ENCODE measurements at places on chromosomes 2 and 18. TPM values are rescaled to one million over a fixed set of nuclear protein-coding genes. Genes with fewer than 3 reads are reported as not detected.

GRCh38 chr2:134657650-134658250 lies 61.0 kb downstream of the TMEM163 start:
- no peak overlapping the region for H3K4me3 ChIP-seq
- DNase-seq, result no peak
- no peaks in the 10 kb centered on the region for H3K36me3 ChIP-seq
- no peak overlapping the region for H3K27ac ChIP-seq

DNA sequence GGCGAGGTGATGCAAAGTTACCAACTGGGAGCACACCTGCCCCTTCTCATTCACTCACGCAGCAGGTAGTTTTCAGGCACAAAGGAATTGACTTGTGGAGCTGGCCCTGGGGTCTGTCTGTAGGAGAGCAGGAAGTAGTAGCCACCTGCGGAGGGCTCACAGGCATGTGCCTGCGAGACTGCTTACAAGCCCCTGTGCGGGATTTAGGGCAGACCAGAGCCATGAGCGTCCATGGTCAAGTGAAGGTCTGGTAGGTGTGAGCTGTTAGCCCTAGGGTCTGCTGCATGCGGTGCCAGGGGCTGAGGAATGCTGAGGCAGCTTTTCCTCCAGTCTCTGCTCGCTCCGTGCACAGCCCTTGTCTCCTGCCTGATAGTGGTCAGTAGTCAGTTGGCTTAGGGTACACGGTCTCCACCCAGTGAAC lies 18.9 kb downstream of the INPP4A start:
- H3K4me3 ChIP-seq, result no peak overlapping the region
- H3K27me3 ChIP-seq, result no peaks in the 10 kb centered on the region
- H3K27ac ChIP-seq, result peak overlapping the region; percentile 44
- no peaks in the 10 kb centered on the region for H3K36me3 ChIP-seq
- DNase-seq, result no peak

DNA sequence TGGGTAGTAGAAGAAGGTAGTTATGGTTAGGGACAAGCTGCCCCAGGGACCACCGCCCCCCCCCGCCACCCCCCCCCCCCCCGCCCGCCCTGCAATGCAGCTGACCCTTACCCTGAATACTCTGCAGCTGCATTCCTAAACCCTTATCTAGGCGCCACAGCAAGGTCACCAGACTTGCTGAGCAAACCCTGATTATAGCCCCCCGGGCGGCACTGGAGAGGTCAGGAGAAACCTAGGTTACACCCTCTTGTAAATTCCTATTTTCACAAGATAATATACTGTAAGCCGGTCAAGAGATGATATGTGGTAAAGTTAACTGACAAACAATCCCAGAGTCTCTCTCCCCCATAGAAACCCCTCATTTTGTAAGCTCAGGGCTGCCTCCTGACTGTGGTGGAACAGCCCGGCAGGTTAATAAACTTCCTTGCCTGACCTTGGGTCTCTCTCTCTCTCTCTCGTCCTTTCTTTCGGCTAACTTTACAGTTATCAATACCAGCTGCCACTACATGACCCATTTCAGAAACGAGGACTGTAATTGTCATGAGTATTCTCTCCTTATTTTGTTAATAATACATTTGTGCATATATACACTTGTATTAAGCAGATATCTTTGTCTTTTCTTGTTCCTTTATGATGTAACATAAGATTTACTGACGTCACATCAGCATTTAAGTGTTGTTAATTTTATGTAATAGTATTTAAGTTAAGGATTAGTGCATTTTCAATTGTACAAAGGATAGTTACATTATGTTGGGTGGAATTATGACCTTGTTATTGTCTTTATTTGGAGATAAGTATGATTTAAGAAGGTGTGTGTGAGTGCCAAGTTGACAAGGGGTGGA lies 22.8 kb upstream of the SMAD4 start:
- no peak for DNase-seq
- H3K36me3 ChIP-seq, result no peaks in the 10 kb centered on the region

DNA sequence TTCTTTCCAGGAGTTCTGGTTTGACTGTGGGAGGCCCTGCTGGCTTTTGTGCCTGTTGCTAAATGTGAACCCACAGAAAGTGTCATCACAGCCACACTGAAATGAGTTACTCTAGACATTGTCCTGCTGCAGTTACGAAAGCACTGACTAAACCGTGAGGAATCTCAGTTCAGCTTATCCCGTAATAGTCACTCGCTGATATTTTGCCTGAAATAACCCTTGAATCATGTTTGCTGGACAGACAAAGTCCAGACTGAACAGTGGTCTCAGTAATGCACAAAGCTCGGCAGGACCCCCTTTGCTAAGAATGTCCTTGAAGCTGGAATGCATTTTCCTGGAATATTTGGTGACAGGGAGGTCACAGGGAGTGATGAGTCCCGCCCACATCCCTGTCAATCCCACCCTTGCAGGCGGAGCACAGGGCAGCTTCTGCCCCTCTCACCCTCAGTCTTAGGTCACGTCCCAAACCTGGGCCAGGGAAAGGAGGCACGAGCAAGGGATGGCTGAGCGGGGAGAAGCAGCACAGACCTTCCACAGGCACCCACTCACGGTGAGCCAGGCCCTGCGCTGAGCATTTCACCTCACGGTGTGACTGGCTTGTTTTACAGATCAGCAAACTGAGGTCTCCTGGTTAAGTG lies 53.4 kb downstream of the ADI1 start:
- H3K4me3 ChIP-seq, result no peak overlapping the region
- H3K36me3 ChIP-seq, result peaks cover 68% of the 10 kb centered on the region

GRCh38 chr18:24089515-24090337 lies 49.1 kb upstream of the CABYR start:
- DNase-seq, result no peak
- H3K36me3 ChIP-seq, result peaks cover under 1% of the 10 kb centered on the region
- peaks cover 8% of the 10 kb centered on the region for H3K4me1 ChIP-seq
- H3K27ac ChIP-seq, result no peak overlapping the region
- no peaks in the 10 kb centered on the region for H3K27me3 ChIP-seq
- H3K4me3 ChIP-seq, result no peak overlapping the region

DNA sequence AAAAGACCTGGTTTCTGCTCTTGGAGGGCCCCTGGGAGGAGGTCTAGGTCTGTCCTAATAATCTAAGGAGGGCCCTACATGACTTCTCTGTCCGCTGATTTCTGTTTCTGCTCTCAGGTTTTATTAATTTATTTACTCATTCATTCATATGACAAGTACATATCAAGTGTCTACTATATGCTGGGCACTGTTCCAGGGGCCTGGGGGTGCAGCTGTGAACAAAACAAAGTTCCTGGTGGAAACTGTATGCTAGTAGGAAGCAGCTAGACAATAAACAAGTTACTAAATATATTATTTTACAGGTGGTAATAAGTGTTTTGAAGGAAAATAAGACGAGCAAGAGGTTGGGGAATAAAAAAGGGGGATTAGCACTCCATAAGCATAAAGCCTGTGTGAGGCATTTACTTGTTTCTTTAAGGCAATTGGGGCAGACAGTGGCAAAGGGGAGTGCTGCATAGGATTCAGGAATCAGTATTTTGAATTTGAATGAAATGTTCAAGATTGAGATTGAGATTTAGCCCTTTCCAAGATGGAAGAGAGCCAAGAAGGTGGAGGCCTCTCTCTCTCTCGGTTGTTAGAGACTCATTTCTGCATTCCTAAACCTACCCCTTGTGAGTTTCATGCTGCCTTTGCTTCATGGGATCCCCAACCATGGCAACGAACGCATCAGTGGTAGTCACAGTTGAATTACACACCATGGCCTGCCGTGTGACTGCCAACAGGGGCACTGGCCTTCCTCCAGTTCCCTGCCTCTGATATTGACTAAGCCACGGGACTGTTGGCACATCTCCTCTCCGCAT lies 28.3 kb downstream of the DRC1 start:
- peaks cover 18% of the 10 kb centered on the region for H3K4me1 ChIP-seq
- DNase-seq, result no peak
- no peak overlapping the region for H3K4me3 ChIP-seq
- peak overlapping the region; percentile 20 for H3K27ac ChIP-seq

- H3K27ac ChIP-seq, result no peak overlapping the region
- no peaks in the 10 kb centered on the region for H3K27me3 ChIP-seq
- no peak for DNase-seq
These were observed 47.7 kb upstream of the TRIB2 start for GRCh38 chr2:12669036-12669435.

The REEP1 gene
- total RNA-seq, result 0.39 TPM

The CNRIP1 gene
- total RNA-seq, result 45.0 TPM

GRCh38 chr2:17649026-17649425 lies 104.6 kb downstream of the SMC6 start:
- H3K27ac ChIP-seq, result no peak overlapping the region
- H3K27me3 ChIP-seq, result no peaks in the 10 kb centered on the region
- H3K4me1 ChIP-seq, result no peaks in the 10 kb centered on the region

- no peak for DNase-seq
- H3K36me3 ChIP-seq, result no peaks in the 10 kb centered on the region
- H3K27me3 ChIP-seq, result peaks cover 54% of the 10 kb centered on the region
- peaks cover 4% of the 10 kb centered on the region for H3K4me1 ChIP-seq
These were observed 367.2 kb downstream of the MTX2 start for GRCh38 chr2:176636401-176636800.

The KCNIP3 gene
- total RNA-seq, result 90.8 TPM

DNA sequence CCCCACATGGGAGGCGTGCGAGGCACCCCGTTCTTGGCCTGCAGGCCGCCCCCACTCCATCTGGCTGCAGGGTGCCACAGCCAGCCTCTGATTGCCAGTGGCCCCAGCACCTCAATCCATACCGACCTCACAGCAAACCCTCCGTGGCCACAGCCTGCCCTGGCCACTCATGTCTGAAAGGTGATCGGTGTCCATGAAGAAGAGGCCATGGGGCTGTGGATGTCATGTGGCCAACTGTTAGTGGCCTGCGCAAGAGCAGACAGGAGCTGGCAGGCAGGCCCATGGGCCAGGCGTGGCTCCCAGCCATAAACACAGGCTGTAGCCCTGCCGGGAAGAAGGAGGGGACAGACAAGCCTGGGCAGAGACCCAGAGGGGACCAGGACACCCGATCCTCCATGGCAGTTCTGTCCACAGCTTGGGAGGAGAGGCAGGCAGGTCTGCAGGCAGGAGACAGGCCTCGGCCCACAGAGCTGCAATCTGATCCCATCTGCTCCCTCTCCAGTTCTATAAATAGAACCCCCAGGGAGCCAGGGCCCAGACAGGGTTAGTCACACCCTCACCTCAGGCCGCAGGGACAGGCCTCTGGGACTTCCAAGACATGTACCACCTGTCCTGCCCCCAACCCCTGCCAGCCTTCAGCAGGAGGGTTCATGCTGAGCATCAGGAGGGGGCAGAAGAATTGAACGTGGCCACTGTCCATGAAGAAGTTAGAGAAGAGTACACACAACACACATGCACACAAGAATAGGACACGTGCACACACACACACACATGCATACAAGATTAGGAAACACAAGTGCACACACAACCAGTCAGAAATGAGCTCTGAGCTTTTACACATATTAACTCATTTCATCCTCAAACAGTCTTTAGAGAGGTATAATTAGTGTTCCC lies 16.9 kb downstream of the STEAP3 start:
- H3K36me3 ChIP-seq, result no peaks in the 10 kb centered on the region
- DNase-seq, result no peak
- H3K4me1 ChIP-seq, result peaks cover 6% of the 10 kb centered on the region
- H3K27me3 ChIP-seq, result no peaks in the 10 kb centered on the region

The CFAP65 gene
- total RNA-seq, result not detected

The OTX1 gene
- total RNA-seq, result not detected

DNA sequence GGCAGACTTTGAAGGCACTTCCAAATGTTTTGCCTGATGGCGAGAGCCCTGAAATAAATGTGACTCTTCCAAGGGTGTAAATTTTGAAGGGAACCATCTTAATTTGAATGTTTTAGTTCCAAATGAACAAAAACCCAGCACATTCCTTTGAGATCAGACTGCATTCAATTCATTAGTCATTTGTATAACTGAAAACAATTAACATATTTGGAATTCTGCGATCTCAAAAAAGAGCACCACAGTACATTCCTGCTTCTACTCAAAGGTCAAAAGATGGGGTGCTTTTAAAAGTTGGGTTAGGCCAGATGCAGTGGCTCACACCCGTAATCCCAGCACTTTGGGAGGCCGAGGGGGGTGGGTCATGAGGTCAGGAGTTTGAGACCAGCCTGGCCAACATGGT lies 38.2 kb upstream of the CHRNA1 start:
- H3K4me3 ChIP-seq, result no peak overlapping the region
- DNase-seq, result no peak
- H3K27me3 ChIP-seq, result no peaks in the 10 kb centered on the region
- H3K36me3 ChIP-seq, result peaks cover 24% of the 10 kb centered on the region
- H3K4me1 ChIP-seq, result peaks cover 19% of the 10 kb centered on the region
- no peak overlapping the region for H3K27ac ChIP-seq

GRCh38 chr2:191611614-191612013 lies 66.3 kb upstream of the NABP1 start:
- H3K27me3 ChIP-seq, result no peaks in the 10 kb centered on the region
- no peak overlapping the region for H3K27ac ChIP-seq
- H3K4me3 ChIP-seq, result no peak overlapping the region
- DNase-seq, result no peak
- no peaks in the 10 kb centered on the region for H3K4me1 ChIP-seq
- no peaks in the 10 kb centered on the region for H3K36me3 ChIP-seq

The CTAGE1 gene
- not detected for total RNA-seq

GRCh38 chr2:165239856-165240515 lies 772 bp downstream of the SCN2A start:
- H3K36me3 ChIP-seq, result no peaks in the 10 kb centered on the region
- no peaks in the 10 kb centered on the region for H3K27me3 ChIP-seq
- H3K4me3 ChIP-seq, result no peak overlapping the region
- H3K4me1 ChIP-seq, result no peaks in the 10 kb centered on the region
- DNase-seq, result no peak
- H3K27ac ChIP-seq, result no peak overlapping the region

DNA sequence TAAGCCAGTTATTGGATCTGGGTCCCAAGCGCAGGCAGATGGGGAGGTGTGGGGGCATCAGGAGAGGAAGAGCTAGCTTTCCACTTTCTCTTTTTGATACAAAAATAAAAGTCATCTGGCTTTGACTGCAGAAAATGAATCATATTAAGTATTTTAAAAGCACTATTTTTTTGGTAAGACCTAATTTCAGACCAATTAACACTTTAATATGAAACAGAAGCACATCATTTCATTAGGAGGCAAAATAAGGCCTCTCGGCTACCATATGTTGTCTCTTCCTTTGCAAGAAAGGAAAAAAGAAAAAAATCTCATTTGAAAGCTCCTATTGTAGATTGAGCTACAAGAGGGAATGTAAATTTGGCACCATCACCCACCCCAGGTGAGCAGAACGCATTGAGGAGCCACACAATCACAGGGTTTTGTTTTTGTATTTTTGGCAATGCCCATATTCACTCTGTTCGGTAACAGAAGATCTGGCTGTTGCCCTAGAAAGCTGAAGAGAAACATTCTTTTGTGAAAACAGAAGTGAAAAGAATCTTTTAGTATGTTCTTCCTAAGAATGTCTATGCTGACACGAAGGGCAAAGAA lies 390.7 kb upstream of the ETAA1 start:
- H3K4me3 ChIP-seq, result no peak overlapping the region
- H3K27ac ChIP-seq, result no peak overlapping the region
- H3K27me3 ChIP-seq, result no peaks in the 10 kb centered on the region
- H3K4me1 ChIP-seq, result no peaks in the 10 kb centered on the region
- DNase-seq, result no peak
- H3K36me3 ChIP-seq, result no peaks in the 10 kb centered on the region

Data from tibial nerve (tissue), 4 donors.